Substantia nigra (tissue), 51 donors: ENCODE measurements at places on chromosomes 5 and 9.

DNA sequence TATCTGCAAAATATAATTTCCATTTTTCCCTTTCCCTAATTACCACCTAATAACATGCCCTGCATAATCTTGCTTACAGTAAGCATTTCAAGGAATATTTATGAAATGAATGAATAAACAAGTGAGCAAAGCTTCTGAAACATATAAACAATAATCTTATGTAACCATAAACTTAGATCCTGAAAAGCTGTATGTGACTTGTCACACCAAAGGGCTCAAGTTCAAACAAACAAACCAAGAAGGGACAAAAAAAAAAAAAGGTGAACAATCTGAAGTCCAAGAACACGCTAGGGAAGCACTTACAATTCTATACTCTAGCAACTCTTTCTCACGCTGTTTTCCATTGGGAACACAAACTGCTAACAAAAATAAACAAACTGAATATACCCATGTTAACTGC is 36.3 kb downstream of the PLPP1 start:
- DNase-seq, result no peak

- DNase-seq, result peak; percentile 44
These were observed 32.7 kb upstream of the FSD1L start for GRCh38 chr9:105414947-105415661.

- no peak for DNase-seq
These were observed 422.7 kb upstream of the GRAMD2B start for GRCh38 chr5:126000507-126000906.

GRCh38 chr9:121893786-121894185 is 199.3 kb downstream of the TTLL11 start:
- no peak for DNase-seq

- no peak for DNase-seq
These were observed 279.1 kb downstream of the ARRDC3 start for GRCh38 chr5:91104062-91104448.

DNA sequence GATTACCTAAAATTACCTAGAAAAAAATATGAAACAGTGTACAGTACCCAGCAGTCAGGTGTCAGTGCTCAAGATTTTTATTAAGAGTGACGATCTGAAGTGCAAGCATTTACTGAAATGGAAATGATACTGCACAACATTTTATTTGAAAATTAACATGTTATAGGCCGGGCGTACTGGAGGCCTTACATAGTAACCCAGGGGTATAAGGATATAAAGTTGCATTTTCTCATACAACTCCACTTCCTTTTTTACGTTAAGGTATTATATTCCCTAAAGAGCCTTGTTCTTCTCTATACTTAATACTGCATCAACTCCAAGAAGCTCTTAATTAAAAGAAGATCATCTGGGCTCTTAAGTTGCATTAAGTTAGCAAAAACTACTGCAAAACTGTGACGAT is 3.3 kb downstream of the MAT2B start:
- no peak for DNase-seq

DNA sequence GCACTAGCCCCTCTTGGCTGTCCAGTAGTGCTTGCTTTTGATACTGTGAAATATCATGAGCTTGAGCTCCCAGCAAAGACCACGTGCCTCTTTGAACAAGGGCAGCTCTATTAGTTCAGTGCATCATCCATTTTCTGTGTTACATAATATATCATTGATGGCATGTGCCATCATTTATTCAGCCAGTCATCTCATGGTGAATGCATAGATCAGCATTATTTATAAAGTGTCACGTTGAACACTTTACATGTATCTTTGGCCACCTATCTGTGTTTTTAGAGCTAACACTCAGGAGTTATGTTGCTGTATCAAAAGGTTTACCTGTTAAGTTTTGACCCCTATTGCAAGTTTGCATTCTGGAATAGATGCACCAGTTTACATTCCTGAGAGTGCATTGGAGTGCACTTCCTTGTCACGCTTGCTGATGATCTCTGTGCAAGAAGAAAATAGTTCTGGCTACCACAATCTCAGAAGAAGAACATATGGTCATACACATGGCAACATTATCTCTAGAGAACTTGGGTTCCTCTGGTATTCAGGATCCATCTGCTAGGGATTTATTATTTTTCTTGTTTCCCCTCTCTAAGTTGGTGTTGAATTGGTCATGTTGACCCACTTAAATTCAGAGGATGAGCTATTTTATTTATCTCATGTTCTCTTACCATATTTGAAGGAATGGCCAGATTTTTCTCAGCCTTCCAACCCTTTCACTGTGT is 120.9 kb downstream of the SH3GL2 start:
- DNase-seq, result no peak

- no peak for DNase-seq
These were observed 428.7 kb downstream of the GABRG2 start for GRCh38 chr5:162496100-162496808.

- peak; percentile 43 for DNase-seq
These were observed 2.4 kb upstream of the VAV2 start for GRCh38 chr9:133994353-133995011.

- no peak for DNase-seq
These were observed 3.4 kb downstream of the FNBP1 start for GRCh38 chr9:130039528-130040147.

DNA sequence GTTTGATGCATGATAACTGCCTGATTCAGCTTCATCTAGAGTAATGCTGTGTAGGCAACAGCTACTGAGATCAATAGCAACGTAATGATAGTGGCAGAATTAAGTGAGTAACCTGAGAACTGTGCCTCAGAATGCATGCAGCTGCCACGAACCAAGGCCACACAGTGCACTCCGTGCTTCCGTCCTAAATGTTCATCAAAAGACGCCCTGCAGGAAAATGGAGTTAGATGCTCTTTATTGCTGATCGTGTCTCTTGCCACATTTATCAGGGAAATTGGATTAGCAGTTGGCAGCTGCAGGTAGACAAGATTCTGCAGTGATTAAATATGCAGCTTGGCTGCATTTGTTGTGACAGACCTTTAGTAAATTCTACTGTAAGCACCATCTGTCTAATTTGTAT is 107.7 kb upstream of the TLX3 start:
- no peak for DNase-seq

DNA sequence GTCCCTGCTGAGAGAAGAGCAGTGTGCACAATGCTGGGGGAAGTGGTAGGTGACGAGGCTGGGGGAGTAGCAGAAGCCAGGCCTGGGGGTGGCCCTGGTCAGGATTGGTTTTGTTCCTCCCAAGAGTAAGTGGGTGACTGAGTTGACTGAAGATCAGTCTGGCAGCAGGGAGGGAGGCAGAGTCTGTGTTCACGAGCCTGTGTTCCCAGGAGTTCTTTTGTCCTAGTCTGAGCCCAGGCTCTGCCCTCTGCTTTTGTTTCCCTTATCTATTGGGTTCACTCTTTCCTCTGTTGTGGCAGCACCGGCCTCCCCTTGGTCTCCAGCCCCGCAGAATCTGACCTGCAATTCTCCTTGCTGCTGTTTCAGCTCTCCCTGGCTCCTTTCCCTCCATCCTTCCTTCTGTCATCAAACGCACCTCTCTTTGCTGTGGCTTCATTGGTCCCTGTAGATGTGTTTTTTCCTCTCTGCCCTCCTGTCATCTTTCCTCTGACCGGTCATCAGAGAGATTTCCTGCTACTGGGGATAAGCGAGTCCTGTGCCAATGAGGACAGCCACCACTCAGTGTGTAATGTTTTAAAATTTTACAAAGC is 607.4 kb downstream of the KIF4B start:
- DNase-seq, result no peak

GRCh38 chr5:146321571-146321970 is 17.1 kb upstream of the POU4F3 start:
- no peak for DNase-seq

DNA sequence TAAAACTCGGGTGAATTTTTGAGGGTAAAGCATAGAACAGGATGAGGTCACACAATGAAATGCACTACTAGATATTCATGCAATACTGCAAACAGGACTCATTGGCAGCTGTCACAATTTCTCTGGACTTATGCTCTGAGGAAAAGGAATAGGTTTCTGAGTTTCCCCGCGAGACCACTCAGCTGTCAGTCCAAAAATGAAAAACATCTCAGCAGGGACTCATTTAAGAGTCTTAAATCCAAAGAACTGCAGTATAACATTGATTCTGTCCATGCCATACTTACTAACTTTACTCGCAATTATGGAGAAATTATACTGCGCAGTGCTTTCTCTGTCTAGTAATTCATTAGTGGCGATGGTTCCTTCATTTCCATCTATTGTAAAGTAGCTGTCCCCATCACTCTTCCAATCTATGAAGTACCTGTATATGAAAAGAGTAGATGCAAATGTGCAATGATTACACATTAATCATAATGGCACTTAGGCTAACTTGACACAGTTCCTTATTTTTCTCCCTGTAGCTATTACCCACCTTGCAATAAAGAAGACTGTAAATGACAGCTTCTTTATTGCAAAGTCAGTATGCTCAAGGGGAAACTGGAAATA is 1070.0 kb downstream of the CDH12 start:
- DNase-seq, result no peak

GRCh38 chr9:73284377-73284776 is 132.7 kb downstream of the ANXA1 start:
- no peak for DNase-seq

DNA sequence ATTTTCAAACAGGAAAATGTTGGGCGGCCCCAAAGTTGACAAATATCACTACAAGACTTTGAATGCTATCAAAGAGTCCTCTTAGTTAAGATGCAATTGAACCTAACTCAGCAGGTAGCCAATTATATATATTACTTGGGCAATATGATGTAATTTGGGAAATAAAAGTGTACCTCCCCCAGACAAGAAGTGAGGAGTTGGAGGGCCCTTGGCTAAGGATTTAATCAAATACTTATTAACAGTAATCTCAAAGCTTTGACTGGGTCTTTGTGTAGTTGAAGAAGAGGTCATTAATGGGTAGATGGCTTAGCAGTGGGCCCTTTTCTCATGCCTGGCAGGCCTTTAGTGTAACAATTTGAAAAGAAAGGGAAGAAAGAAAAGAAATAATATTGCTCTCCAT is 599.0 kb downstream of the CSNK1G3 start:
- DNase-seq, result no peak

GRCh38 chr5:36631620-36632362 is 25.4 kb downstream of the SLC1A3 start:
- no peak for DNase-seq

DNA sequence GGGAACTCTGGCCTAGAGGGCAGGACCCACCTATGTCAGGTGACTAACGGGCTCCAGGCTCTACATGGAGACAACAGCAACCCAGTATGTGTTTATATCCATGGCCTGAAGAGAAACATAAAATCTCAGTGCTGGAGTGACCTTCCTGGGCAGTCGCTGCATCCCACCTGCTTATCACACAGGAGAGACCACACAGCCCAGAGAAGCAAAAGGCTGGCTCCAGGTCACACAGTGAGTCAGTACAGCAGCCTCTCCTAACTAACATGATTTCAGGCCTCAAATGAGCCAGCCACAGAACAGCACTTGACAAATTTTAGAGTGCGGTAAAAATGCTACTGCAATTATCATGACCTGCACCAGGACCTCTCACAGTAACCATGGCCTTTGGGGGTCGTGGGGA is 54.0 kb upstream of the TGFBR1 start:
- DNase-seq, result no peak

DNA sequence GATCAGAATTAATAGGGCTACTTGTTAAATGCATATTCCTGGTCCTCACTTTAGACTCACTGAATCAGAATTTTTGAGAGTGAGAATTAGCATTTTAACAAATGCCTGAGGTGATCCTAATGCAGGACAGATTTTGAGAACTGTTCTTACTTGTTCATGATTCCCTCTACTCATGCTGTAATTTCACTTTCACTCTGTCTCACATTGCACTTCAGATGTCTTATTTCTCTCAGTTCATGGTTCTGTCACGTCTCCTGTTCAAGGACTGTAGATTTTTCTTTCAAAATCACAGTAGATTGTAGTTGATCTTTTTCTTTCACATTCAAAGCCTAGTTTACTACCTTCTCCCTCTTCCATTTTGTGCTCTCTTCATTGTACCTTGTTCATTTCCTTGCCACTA is 54.3 kb downstream of the ADGRV1 start:
- no peak for DNase-seq

GRCh38 chr5:37370550-37370863 is 399 bp downstream of the NUP155 start:
- DNase-seq, result no peak

DNA sequence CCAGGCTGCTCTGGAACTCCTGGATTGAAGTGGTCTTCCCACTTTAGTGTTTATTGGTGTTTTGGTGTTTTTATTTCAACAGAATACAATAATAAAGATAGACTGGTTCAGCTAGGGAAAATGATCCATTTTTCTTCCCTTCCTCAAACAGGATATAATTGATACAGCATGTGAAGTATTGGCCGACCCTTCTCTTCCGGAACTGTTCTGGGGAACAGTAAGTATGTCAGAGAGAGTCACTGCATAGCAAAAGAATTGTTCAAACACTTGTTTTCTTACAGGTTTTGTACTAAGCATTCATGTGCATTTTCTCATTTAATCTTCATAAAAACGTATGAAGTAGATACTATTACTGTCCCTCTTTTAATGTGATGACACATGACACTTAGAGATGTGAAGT is 31.6 kb downstream of the NUP188 start:
- no peak for DNase-seq
